ENCODE measurements at places on chromosomes 13 and 19.

GRCh38 chr19:54335164-54335563 is 3.8 kb downstream of the LILRA4 start:
- no peak for DNase-seq

GRCh38 chr13:27923794-27924528 is 4.2 kb downstream of the PDX1 start:
- peak; percentile 42 for DNase-seq

DNA sequence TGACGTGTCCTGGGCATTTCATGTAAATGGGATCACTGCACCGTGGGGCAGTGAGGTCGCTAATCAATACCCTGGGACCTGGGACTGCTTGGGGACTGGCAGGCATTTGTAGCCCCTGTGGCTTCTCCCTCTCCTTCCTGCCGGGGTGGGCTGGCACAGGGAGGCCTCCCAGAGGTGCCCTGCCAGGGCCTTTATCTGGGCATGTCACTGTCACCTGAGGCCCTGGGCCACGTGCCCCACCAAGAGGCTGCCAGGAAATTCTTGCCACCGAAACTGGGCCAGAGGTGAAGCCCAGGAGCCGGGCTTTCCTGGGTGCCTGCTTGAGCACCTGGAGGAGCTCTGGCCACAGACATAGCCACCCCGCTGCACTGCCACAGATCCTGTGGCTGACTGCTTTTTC is 1.8 kb upstream of the NMRK2 start:
- DNase-seq = no peak

DNA sequence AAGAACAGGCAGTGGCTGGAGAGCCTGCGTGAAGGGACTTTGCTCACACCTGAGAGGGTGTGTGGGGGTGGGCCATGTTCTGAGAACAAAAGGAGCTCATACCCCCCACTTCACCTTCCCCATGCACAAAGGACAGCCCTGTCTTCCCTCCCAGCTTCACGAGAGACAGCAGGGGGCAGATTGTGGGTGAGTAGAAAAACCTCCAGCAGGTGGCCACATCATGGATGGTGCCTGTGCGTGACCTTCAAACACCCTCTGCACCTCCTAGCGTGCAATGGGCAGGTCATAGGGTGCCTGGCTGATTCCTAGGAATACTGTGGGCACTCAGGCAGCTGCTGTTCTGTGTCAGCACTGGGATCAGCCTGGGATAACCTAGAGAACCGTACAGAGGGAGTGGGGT is 36.3 kb upstream of the PSG9 start:
- DNase-seq = no peak

- no peak for DNase-seq
These were observed 14.1 kb downstream of the SHANK1 start for GRCh38 chr19:50705422-50706019.

DNA sequence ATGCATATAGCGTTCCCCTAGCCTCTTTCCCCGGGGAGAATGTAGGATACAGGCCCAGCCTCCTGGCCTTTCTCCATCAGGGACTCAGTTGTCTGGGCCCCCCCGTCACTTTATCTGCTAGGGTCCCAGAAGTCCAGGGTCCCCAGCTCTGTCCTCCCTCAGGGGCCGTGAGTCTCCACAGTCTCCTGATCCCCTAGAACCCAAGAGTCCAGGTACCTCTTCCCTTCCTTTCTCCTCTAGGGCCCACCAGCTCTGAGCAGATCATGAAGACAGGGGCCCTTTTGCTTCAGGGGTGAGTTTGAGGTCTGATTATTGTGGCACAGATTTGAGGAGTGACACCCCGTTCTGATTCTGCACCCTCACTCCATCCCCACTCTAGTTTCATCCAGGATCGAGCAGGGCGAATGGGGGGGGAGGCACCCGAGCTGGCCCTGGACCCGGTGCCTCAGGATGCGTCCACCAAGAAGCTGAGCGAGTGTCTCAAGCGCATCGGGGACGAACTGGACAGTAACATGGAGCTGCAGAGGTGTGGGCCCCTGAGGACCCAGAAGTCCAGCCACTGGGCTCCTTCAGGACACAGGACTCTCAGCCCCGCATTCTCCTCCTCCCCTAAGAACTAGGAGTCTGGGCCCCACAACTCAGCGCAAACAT is 758 bp downstream of the BAX start:
- DNase-seq = no peak

GRCh38 chr13:76884186-76884906 is 1.9 kb downstream of the KCTD12 start:
- DNase-seq = no peak

GRCh38 chr13:41282129-41282571 is 18.8 kb upstream of the MTRF1 start:
- DNase-seq = no peak

DNA sequence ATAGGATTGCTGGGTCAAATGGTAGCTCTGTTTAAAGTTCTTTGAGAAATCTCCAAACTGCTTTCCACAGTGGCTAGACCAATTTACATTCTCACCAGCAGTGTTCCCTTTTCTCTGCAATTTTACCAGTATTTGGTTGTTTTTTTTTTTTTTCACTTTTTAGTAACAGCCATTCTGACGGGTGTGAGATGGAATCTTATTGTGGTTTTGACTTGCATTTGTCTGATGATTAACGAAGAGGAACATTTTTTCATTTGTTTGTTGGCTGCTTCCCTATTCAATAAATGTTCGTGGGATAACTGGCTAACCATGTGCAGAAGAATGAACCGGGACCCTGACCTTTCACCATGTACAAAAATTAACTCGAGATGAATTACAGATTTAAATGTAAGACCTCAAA is 31.2 kb downstream of the CYP4F2 start:
- DNase-seq = no peak

GRCh38 chr19:18280247-18281081 is 958 bp downstream of the JUND start:
- DNase-seq = peak; percentile 64

- no peak for DNase-seq
These were observed 12.1 kb upstream of the SPART start for GRCh38 chr13:36358175-36358718.

- DNase-seq = no peak
These were observed 47.5 kb downstream of the GAS6 start for GRCh38 chr13:113816254-113816929.

GRCh38 chr19:21202865-21203494 is 61.1 kb downstream of the ZNF431 start:
- no peak for DNase-seq

DNA sequence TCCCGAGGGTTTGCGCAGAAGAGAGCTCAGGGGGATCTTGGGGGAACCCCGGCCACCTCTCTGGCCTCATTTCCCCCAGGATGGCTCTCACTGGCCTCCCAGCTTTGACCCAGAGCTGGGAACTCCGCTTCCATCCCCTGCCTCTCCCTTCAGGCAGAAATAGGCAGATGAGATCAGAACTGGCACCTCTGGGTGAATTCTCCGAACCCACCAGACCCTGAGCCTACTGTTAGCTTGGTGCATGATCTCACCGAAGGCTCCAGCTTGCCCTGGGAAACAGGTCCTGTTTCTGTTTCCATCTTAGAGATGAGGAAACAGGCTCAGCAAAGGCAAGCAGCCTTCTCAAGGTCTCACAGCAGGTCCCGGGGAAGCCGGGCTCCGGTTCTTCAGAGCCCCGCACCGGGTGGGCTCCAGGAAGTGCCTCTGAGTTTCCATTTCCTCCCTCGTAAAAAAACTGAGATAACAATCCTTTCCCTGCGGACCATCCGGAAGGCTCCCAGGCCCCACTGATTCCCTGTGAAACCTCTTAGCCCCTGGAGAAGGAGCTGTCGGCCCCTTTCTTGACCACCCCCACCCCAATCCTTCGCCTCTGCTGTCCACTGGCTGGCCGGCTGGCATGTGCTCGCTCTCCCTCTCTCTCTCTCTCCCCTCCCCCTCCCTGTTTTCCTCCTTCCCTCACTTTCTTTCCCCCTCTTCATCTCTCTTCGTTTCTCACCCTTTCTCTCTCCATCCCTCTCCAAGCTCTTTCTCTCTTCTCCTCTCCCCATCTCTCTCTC is 2.1 kb downstream of the NECTIN2 start:
- peak; percentile 59 for DNase-seq

DNA sequence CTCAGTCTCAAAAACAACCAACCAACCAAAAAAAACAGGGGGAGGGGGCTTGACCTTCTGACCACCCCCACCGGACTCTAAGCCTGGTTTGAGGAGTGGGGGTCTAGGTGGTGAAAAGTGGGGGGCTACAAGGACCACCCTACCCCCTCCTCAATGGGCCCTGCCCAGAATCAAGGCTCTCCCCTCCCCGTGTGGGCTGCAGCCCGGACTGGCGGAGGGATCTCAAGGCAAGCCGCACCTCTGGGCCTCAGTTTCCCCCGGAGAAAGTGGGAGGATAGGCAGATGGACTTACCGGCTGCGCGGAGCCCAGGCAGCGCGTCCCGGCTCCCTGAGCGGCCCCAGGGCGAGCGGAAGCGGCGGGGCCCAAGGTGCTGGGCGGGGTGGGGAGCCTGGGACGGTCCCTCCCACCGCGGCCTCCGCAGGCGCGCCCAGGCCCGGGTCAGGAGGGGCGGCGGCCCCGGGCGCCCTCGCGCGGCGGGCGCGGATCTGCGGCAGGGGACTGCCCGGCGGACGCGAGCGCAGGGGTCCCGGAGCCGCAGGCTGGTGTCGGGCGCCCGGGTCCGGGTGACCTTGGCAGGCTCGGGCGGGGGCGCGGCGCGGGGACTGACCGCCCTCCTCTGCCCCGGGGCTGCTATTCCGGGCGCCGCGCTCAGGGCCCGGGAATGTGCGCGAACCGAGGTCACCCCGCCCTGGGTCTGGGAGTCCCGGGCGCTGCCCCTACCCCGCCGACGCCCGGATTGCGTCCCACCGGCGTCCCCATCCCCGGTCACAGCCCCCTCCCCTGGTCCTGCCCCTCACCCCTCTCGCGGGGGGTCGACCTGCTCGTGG is at the start of gene ADAMTSL5:
ADAMTSL5 (minus strand) TSS at position 349 of the 828 bp plus-strand sequence. CDS start 2,076 bp downstream, outside the sequence.
- DNase-seq = no peak

DNA sequence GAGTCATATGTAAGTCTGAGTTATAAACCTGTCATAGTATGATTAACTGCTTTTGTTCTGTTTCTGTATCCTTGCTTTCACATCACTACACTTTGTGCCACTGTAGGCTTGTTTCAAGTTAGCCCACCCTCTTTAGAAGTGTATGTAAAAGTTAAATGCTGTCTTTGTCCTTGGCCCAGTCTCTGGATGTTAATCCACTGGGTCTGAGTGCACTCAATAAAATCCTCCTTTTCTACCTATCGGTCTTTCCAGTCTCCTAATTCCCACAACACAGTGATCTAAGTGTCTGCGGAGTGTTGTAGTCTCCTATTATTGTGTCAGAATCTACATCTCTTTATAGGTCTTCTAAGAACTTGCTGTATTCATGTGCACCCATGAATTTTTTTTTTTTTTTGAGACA is 14.1 kb downstream of the ZNF429 start:
- no peak for DNase-seq

- DNase-seq = peak; percentile 74
These were observed 2.0 kb downstream of the PTH2 start for GRCh38 chr19:49421039-49421877.

- DNase-seq = no peak
These were observed 8.1 kb downstream of the ZNF708 start for GRCh38 chr19:21321134-21321533.

DNA sequence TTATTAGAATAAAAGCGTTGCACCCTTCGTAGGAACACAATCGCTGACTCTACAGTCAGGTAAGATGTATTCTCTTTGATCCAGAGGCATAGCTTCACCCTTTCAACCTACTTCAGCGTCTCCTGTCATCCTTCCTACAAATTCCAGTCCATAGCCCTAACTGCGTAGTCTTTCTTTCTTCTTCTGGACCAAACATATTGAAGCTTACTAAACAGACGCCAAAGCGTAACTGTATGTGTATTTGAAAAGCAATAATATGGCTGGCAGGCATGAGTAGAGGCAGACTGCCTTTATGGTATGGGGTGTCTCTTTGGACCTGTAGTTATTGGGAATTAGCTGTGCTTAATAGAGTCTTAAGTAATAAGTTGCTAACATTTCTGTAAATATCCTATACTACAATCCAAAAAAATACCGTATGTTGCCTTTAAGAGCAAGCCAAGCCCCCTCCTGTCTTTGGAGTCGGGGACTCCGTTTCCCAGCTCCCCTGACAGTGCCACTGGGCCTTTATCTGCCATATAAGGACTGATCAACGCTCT is 392 bp upstream of the ZNF548 start:
- no peak for DNase-seq

- no peak for DNase-seq
These were observed 11.1 kb upstream of the PLIN3 start for GRCh38 chr19:4878491-4878968.

- DNase-seq = no peak
These were observed 454 bp downstream of the TIMM44 start for GRCh38 chr19:7942981-7943443.

DNA sequence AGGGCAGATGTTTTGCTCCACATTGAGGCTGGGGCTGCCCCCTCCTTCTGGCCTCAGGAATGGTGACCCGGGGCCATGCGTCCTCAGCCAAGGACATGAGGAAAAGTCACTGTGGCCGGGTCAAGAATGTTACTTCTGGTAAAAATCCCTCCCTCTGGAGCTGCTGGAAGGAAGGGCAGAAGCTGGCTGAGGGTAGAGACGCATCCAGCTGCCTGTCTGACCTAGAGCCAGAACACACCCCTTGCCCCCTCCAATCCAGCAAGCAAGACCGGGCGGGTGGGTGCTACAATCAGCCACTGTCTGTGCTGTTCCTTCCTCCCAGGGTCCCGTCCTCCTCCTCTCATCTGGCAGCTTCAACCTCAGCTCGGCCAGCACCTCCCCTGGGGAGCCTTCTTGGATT is 59.0 kb downstream of the PTPRS start:
- no peak for DNase-seq

DNA sequence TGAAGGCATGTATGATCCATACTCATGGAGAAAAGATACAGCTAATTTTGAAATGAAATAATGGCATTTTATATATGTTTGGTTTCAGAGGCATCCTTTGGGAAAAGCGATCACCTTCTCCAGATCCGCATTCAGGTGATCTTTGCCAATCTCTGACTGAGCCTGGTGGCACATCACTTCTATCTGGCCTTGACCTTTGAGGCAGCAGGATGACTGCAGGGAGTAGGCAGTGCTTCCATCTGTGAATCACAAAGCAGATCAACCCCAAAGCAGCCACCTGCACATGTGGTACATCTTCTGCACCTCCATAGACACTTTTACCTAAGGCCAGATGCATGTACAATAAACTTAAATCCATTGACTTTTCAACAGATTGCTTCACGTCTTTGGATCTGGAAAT is 53.4 kb downstream of the SPATA13 start:
- DNase-seq = no peak

All from mesothelial cell of epicardium (in vitro differentiated cells).